T-cell (primary cell): ENCODE measurements at places on chromosomes 5 and 9.

GRCh38 chr5:163310997-163311396, 126.4 kb upstream of the CCNG1 start:
- H3K27ac ChIP-seq: no peak overlapping the region
- no peaks in the 10 kb centered on the region for H3K36me3 ChIP-seq
- H3K4me1 ChIP-seq: no peaks in the 10 kb centered on the region
- H3K4me3 ChIP-seq: no peak overlapping the region
- no peaks in the 10 kb centered on the region for H3K27me3 ChIP-seq
- DNase-seq: no peak

DNA sequence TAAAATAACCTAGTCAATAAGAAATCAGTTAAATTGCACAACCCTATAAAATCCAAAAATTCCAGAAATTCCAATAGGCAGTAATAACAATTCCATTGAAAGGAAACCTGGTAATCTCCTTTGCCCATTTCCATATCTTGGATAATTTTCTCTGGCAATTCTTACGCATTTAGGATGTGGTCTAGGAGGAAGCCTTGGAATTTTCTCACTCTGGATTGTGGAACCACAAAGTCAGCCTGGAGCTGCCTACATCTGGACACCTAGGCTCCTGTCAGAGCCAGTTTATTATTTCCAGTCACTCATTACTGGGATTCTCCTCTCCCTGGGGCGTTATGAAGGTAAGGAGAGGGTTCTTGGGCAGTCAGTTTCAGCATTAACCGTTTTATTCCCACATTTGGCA, 40.3 kb upstream of the GNE start:
- no peaks in the 10 kb centered on the region for H3K27me3 ChIP-seq
- DNase-seq: no peak
- no peak overlapping the region for H3K4me3 ChIP-seq
- no peak overlapping the region for H3K27ac ChIP-seq
- no peaks in the 10 kb centered on the region for H3K4me1 ChIP-seq

GRCh38 chr5:36269478-36269877, 27.8 kb upstream of the NADK2 start:
- no peaks in the 10 kb centered on the region for H3K36me3 ChIP-seq
- no peak for DNase-seq
- no peaks in the 10 kb centered on the region for H3K4me1 ChIP-seq
- H3K27ac ChIP-seq: no peak overlapping the region
- no peak overlapping the region for H3K4me3 ChIP-seq

DNA sequence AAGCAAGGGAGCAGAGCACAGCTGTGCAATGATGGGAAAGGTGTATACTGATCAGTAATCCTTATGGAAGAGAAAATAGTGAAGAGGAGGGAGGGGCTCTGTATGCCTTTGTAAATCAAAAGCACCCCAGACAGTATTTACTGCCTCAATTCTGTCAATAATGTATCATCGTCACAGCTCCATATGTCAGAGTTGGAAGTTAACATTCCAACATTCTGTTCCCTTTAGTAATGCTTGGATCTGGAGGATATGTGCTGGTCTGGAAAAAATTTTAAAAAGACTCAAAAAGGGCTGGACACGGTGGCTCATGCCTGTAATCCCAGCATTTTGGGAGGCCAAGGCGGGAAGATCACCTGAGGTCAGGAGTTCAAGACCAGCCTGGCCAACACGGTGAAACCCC, 310.4 kb downstream of the ACTL7B start:
- no peak overlapping the region for H3K27ac ChIP-seq
- no peaks in the 10 kb centered on the region for H3K27me3 ChIP-seq
- H3K4me3 ChIP-seq: no peak overlapping the region
- H3K36me3 ChIP-seq: no peaks in the 10 kb centered on the region
- no peak for DNase-seq
- no peaks in the 10 kb centered on the region for H3K4me1 ChIP-seq

DNA sequence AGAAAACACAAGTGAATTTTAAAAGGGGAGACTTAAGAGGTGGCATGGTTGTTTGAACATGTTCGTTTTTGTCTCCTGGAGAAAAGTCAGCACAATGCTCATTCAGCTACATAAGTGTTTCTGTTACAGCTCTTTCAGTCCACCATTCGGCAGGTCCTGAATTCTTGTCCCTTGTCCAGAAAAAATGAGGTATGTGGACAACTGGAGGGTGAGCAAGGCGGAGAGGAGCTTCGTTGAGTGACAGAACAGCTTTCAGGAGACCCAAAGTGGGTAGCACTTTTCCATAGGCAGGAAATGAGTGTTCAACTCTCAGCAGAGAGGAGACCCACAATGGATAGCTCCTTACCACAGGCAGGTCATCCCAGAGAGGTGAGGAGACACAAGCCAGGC, 4.9 kb downstream of the PDCD1LG2 start:
- peaks cover 4% of the 10 kb centered on the region for H3K27me3 ChIP-seq
- peaks cover 11% of the 10 kb centered on the region for H3K4me1 ChIP-seq
- H3K36me3 ChIP-seq: no peaks in the 10 kb centered on the region

DNA sequence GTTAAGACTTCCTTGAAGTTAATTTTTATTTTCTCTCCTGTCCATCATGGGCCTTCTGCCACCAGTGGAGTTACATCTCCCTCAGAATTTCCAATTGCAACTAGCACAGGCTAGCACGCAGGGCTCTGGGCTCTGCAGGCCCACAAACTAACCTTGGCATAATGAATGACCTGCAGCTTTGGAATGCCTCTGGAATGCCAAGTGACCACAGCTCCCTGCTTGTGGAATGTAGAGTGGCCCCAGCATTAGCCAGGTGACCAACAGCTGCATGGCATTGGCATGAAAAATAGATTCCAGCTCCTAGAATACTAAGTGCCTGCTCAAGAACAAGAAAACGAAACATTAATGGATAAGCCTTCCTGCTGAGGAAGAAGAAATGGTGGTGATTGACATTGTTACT, 726.1 kb downstream of the BRINP1 start:
- H3K4me3 ChIP-seq: no peak overlapping the region
- H3K27me3 ChIP-seq: no peaks in the 10 kb centered on the region
- no peak for DNase-seq

- no peak overlapping the region for H3K4me3 ChIP-seq
- no peaks in the 10 kb centered on the region for H3K27me3 ChIP-seq
- no peak overlapping the region for H3K27ac ChIP-seq
- H3K36me3 ChIP-seq: no peaks in the 10 kb centered on the region
Measured at GRCh38 chr5:126031989-126032716, 391.1 kb upstream of the GRAMD2B start.

GRCh38 chr5:62093976-62094375, 212.0 kb upstream of the KIF2A start:
- no peak overlapping the region for H3K27ac ChIP-seq
- DNase-seq: no peak
- H3K27me3 ChIP-seq: no peaks in the 10 kb centered on the region
- H3K4me3 ChIP-seq: no peak overlapping the region
- no peaks in the 10 kb centered on the region for H3K4me1 ChIP-seq
